Anterior cingulate cortex (tissue), 58 donors: ENCODE measurements at places on chromosomes 6 and 20.

GRCh38 chr6:14379568-14379967, 262.0 kb downstream of the CD83 start:
- no peak for DNase-seq

DNA sequence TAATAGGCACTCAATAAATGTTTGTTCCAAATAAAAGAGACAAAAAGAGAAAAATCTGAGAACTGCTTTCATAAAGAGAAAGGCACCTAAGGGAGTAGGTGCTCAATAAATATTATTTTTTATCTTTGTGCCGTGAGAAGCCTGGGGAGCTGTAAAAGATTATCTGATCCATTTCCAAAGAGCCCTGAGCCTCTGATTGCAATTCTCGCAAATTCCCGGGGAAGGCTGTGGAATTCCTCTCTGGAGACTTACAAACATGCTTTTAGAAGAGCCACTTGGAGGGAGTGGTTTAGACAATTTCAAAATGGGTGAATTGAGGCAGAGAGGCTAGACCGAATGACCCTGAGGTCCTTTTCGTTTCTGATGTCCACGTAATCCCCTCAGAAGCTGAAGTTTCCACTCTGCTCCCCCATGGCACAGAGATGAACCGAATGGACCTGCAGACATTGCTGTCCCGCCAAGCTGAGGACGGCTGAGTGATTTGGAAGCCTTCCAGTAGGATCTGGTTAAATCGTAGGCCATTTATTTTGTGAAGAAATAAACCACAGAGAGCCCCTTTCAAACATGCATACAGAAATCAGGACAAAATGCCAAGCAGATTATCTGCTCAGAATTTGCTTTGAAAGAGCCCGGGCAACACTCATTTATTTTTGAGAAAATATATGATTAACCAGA, 77.8 kb downstream of the PKHD1 start:
- no peak for DNase-seq

DNA sequence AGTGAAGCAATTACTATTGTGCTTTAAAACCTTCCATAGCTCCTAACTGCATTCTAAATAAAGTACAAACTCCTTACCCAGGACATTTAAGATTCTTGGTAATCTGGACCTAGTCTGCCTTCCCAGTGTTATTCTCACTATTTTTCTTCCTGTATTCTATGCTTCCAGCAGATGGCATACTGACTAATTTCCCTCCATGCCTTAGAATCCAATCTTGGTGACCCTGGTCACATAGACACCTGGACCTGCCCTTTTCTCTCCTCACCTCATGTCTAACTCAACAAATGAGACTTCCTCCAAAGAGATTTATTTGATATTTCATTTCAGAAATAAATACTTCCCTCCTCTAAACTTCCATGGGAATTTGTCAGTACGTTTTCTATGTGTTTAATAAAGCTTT, 25.8 kb downstream of the ROS1 start:
- DNase-seq: no peak

DNA sequence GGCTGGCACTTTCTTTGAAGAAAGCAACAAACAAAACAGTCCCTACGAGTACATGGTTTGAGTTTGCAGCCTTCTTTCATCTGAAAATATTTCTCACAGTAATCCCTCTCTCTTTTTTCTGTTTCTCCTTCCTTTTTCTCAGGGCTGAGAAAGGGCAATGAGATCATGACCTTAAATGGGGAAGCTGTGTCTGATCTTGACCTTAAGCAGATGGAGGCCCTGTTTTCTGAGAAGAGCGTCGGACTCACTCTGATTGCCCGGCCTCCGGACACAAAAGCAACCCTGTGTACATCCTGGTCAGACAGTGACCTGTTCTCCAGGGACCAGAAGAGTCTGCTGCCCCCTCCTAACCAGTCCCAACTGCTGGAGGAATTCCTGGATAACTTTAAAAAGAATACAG, 80.7 kb upstream of the CLDN20 start:
- no peak for DNase-seq

DNA sequence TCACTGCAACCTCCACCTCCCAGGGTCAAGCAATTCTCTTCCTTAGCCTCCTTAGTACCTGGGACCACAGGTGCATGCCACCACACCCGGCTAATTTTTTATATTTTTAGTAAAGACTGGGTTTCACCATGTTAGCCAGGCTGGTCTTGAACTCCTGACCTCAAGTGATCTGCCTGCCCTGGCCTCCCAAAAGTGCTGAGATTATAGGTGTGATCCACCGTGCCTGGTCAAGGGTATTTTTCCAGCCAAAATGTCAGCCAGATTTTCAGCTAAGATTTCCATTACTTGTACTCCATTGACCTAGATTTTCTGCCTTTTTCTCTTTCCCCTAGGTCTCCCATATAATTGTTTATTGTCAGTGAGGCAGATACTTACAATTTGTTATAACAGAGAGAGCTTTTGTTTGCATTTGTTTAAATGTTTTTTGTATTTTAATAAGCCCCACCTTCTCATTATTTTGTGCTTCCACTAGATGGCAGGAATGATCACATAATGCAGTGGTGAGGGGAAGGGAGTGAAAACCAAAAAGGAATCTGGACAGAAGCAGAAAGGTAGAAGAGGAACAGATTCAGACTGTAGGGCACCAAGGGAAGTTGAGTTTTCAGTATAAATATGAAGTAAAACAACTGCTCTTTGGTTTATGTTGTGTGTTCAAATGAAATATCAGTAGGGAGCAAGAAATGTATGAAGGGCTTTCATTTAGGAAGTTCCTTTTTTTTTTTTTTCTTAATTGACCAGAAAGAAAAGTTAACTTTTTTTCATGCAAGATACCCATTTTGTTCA, 29.7 kb downstream of the RPF2 start:
- no peak for DNase-seq

DNA sequence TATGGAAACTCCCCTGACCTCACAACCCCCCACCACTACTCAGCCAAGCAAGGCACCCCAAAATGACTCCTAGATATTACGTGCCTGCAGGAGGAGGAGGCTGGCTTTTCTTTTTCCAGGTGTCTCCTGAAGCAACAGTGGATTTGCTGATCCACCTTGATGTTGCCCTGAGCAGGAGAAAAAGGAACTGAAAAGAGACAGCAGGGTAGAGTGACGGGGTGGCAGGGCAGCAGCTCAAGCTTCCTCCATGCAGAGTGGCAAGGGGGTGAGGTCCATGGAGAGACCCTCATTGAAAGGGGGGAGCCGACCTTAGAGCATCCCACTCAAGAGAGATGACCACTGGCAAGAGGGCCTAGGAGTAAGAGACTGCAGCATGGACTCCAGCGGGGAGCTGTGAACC, 112.0 kb upstream of the SIRPA start:
- no peak for DNase-seq

DNA sequence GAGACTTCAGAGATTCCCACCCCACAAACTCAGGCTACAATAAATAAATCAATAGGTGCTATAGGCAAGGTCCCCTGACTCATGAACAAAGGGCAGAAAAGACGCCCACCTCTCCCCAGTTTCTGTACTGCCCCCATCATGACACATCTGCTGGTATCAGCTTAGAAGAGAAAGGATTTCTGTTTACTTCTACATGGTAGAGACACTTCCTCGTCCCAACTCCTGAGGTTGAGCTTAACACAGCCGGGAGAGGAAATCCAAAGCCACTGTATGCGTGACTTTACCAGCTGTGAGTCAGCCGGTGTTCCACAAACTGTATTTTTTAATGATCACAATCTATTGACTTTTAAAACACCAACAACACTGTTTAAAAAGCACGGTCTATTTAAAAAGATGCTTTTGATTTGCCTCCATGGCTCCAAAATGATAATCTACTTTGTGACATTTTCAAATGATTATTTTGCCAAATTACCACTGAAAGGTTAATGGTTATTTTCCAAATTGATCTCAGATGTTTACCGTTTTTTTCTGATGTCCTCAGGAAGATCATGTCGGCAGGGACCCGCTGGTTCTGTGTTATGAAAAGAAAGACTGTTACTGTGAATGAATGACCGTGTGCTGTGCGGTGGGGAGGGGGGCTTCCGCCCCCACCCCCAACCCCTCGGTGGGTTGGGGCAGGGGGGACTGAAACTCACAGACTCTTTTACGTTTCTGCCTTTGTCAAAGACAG, 72.5 kb downstream of the ATP9A start:
- DNase-seq: no peak

GRCh38 chr6:85113934-85114580, 335.8 kb upstream of the NT5E start:
- no peak for DNase-seq
